ENCODE measurements at places on chromosomes 3 and 15.
A peak's percentile ranks its signal among the peaks of the same experiment; 100 is the strongest.

- no peak for DNase-seq
Observed at GRCh38 chr15:69134791-69135190, 25.6 kb upstream of the GLCE start.

DNA sequence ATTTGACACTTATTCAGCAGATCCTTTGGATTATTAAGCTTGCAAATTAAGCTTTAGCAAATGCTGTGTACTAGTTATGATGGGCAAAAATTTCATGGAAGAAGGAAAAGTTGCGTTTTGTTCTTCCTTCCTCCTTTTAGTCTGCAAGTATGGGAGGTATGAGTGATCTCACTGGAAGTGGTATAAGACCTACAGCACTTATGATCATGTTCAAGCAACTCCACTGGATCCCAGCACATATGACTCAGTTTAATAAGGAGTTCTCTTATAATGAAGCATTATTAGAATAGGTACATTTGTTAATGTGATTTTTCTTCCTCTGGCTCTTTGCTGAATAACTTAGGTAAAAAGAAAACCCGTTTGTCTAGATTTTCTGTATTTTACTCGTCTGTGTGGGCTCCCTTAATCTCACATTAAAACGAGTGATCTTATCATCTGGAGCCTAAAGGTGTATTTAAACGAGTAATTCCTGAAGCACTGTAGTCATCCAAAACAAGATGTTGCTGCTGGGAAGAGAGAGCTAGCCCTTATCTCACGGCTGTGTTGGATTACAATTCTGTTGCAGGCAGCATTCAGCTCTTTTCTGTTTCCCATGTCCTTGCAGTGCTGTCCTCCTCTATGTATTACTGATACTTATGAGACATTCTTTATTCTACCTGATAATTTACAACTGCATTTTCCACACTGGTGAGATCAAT lies 264.9 kb downstream of the GBE1 start:
- no peak for DNase-seq

GRCh38 chr3:5630406-5630805 lies 442.9 kb downstream of the EDEM1 start:
- no peak for DNase-seq

- no peak for DNase-seq
Observed at GRCh38 chr3:113536627-113537101, 4.3 kb downstream of the SIDT1 start.

DNA sequence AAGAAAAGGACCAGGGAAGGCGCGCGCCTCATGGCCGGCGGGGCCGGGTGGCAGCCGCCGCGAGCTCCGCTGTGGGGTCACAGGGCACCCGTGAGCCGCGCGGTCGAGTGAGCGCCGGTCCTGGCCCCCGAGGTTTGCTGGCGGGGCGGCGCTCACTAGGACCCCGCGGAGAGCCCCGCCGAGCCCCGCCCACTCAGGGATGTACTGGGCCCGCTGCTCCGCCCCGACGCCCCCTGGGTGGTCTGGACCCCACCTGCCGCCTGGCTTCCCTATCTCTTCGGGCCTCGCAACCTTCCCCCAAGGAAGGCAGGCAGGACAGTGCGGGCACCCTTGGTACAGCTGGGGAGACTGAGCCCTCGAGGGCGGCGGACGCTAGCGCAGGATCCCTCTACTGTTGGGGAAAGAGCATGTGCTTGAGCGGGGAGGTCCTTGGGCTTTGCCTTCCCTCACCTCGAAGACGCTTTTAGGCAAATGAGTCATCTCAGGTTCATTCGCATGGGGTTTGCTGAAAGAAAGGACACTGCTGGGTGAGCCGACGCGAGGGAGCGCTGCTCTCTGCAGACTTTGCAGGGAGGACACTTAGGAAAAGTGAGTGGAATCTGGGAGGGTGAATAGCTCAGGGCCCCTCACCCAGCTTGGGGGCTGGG lies at the start of gene CHRNB4:
Gene CHRNB4 (minus strand): TSS at position 109 of the 647 bp plus-strand sequence. CDS start 77 bp downstream, at position 32.
- peak; percentile 64 for DNase-seq

DNA sequence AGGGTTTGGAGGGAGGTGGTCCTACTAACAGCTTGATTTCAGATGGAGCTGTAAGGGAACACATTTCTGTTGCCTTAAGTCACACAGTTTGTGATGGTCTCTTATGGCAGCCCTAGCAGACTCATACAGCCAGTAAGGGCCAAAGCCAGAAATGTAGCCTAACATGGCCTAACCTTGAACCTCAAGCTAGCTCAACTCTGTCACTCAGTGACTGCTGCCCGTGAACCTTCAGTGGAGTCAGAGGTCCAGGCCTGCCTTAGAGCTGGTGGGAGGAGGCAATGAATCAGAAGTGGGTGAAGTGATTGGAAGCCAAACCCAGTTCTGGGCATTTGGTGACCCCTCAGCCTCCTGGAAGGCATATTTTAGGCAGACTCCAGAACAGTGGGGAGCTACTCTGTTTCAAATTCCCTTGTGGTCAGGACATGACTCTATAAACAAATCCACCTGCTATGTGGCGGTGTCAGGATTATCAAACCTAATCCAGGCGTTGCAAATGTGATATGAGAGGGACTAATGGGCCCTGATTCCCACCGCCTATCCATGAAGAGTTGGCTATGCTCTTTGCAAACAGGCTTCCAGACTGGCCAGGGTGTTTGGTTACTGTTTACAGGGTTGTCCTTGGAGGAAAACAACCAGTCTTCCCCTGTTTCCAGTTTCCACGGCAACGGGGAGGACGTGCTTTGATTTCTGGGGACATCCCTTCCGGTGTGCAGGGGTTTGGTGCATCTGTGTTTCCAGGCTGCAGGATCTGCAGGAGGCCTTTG lies 105.9 kb upstream of the AGBL1 start:
- DNase-seq, result no peak

GRCh38 chr3:196640297-196641018 lies 964 bp downstream of the NRROS start:
- no peak for DNase-seq

DNA sequence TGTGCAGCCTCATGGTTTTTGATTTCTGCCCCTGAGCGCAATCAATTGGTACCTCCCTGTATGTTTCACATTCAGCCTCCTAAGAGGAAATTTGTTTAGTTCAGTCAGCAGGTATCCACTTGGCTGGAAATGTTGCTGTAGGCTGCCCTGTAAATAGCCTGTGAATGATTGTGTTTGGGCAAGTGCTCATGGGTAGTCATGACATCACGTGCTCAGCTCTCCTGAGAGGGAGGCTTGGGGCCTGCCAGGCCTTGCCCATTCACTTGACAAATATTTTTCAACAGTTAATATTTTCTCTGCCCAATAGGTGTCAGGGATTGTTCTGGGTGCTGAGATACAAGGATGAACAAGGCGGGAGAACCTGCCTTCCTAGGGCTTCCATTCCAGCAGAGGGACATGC lies 13.3 kb downstream of the HRH1 start:
- DNase-seq, result no peak

GRCh38 chr3:63966871-63967270 lies 54.7 kb upstream of the SCAANT1 start:
- no peak for DNase-seq

- DNase-seq, result no peak
Observed at GRCh38 chr15:101539492-101539891, 50.0 kb upstream of the PCSK6 start.

DNA sequence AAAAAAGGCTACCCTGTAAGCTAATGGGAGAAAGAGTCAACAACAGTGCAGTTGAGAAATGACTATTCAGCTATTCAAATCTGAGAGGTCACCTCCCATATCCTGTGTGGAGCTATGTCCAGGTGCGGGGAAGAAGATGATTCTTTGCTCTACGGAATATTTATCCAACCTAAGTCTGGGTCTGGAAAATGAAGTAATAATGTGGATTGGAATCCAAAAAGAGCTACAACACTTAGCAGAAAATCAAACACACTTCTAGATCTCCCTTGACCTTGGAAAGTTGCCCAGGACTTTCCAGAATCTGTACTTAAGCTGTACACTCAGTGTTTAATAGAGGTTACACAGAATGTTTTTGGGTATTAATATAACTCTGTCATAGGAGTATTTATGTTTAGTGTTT lies 251.9 kb downstream of the NAALADL2 start:
- no peak for DNase-seq

DNA sequence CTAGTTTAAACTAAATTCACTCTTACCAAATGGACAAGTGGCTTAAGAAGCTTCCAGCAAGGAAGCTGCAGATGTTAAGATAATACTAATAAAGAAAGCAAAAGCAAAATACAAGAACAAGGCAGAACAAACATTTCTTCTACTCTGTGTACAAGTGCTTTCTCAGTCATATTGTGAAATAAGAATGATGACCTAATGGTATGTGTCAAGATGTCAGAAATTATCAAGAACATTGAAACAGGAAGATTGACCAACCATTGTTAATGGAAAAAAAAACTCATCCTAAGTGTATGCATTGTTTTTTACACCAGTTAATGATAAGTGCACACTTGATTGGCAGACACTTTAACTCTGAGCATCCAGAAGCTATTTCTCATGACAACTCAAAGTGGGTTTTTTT lies 65.4 kb upstream of the P2RY1 start:
- no peak for DNase-seq

DNA sequence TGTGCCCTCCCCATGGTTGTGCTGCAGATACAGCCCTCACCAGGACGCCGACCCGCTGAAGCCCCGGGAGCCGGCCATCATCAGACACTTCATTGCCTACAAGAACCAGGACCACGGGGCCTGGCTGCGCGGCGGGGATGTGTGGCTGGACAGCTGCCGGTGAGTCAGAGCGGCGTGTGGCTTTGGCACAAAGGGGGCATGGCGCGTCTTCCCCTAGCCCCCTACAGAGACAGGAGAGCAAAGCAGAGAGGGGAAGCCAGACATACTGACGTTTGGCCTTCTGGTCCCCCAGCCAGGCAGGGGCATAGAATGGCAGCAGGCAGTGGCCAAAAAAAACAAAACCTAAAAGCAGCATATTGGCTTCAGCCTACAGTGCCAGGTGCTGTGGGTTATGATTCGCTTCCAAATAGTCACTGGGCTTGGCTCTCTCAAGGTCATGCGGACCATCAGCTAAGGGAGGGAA lies 64.0 kb downstream of the MESD start:
- DNase-seq, result no peak

- DNase-seq, result no peak
Observed at GRCh38 chr3:111173328-111173900, 101.8 kb downstream of the NECTIN3 start.

- no peak for DNase-seq
Observed at GRCh38 chr3:53795176-53795575, 51.0 kb downstream of the CHDH start.

DNA sequence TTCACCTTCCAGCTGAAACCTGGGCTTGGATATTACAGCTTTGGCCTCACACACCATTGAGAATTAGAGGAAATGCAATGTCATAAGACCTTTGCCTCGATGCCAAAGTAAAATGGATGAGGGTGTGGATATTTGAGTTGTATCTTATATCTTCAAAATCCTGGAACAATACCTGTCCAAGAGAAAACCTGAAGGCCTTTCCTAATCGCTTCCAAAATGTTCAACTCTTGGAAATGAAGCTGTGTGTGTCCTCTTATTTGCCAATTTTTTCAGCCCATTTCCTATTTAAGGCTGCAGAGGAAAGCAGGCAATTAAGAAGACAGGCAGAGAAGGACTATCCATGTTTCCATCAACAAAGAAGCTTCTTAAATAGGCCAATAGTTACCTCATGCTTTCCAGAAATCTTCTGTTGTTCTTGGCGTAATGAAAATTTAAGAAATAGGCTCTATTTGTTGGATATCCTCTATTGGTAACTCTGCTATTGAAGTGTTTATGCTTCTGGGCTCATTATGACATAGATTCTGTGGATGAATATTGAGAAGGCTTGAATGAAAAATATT lies 99.5 kb upstream of the ZBTB20 start:
- DNase-seq, result no peak
